DMS153 (cell line): ENCODE measurements at places on chromosomes 2 and 18.

GRCh38 chr2:42314892-42315468, 46.0 kb downstream of the COX7A2L start:
- DNase-seq, result no peak

- DNase-seq, result peak; percentile 21
Observed at GRCh38 chr2:40361478-40361877, 90.4 kb downstream of the SLC8A1 start.

DNA sequence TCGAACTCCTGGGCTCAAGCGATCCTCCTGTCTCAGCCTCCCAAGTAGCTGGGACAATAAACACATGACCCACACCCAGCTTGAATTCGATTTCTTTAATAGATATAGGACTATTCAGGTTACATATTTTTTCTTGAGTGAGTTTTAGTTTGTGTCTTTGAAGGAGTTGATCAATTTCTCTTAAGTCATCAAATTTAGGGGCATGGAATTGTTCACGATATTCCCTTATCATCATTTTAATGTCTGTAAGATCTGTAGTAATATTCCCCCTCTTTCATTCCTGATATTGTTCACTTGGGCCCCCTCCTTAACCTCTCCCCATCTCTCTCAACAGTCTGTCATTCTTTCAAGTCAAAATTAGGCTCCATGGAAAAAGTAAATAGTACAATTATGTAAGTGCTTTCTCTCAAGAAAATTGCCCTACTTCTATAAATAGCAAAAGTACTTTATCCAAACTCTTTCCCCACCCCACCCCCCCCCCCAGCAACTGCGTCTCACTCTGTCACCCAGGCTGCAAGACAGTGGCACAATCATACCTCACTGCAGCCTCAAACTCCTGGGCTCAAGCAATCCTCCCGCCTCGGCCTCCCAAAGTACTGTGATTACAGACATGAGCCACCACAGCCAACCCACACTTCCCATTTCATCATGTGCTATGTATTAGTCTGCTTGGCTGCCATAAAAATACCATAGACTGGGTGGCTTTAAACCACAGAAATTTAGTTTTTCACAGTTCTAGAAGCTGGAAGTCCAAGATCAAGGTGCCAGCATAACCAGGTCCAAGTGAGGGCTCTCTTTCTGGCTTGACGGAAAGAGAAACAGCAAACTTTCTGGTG, 20.1 kb downstream of the WDR33 start:
- DNase-seq, result no peak

DNA sequence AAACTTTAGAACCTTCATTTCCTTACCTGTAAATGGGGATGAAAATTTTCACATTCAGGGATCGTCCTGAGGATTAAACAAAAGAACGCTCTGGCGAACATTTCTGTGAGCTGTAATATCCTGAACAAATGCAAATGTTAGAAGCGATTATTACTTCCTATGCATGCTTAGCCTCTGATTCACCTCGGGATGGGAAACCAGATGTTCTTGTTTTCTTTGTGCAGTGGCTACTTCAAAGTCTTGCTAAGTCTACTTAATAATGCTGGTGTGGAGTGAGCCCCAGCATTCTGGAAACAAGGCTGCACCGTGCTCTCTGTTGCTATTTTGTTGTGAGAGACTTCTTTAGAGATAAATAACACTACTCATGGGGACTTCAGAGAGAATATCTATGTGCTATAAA, 119.1 kb upstream of the PELI1 start:
- no peak for DNase-seq

DNA sequence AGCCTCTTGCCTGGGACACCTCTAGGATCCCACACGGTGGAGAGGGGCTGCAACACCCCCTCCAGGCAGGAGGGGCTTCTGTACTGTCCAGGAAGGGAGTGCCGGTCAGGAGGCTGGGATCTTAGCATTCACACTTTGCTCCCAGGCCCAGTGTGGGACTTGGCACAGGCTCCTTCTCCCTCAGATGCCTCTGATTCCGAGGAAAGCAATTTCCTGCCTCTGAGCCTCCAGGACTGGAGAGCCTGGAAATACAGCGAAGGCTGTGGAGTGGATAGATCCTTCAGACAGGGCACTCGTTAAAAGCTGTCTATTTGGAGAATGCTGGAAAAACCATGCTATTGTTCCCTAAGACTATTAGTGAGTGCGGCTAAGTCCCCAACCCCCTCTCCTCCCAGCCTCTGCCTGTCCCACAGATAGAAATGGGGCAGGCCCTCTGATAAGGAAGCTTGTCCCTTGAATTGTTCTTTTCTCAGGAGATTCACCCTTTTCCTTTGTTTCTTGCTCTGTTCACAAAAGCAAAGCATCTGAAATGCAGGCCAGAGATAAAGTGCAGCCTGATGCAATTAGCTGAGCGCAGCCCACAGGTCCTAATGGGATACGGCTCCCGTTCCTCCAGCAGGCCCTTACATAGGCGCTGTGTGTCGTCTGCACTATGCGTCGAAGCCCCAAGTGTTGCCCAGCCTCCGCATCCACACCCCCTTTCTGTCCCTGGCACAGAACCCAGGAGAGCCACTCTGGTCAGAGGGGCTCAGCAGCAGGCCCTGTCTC, 252.2 kb downstream of the KLHL29 start:
- DNase-seq, result no peak

DNA sequence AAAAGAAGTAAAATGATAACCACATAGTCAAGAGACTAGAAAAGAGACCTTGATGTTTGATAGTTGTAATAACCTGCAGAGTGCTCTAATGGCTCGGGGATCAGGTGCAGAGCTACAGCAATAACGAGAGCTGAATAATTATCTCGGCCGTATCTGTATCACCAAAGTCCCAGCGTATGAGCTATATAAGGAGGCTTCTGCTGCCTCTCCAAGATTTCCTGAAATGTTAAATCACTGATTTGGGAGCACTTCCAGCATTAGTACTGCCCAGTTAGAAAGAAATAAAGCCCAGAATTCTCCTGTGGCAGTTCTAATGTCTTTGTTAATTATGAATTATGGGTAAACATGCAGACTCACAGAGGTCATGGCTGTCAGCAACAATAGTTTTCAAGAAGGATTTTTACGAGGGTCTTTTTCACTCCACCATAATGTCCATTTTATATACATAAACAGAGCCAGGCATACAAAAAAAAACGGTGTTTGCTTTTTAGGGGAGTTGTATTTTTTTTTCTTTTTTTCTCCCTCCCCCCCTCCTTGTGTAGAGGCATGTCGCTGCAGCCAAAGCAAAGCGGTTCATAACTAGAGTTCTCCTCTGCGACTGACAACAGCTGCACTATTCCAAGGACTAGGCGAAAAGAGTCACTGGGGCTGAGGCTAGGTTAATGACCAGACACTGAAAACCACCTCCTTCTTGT, 168.3 kb upstream of the VRK2 start:
- DNase-seq, result peak; percentile 52

- no peak for DNase-seq
Observed at GRCh38 chr18:8788503-8789429, 83.4 kb downstream of the MTCL1 start.

DNA sequence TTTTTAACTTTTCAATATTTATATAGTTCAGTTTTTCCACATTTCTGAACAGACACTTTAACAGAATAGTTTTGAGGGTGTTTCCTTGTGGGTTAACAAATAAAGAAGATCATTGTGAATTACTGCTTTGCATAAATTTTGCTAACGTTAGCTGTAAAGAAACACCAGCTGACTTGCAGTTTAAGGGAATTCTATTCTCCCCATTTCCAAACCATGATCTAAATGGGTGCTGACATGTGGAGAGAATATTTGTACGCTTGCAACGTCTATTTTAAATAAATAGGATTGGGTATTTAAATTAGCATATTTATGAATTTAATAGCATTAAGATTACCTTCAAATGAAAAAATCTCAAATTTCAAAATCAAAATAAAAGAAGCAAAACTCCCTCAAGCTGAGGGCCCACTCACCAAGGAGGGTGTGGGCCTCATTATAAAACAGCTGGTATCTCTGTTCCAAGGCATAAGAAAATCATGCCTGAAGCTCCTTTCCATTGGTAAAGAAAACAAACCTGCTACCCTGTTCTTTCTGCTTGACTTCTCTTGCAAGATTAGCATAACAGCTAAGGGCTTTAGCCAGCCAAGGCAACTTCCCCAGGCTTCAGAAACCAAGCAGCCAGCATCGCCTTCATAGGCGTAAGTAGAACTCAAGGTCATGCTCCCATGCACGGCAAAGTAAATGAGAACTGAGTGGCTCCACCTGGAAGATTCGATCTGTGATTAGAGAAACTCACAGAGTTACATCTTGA, 3.2 kb downstream of the MRO start:
- no peak for DNase-seq
